Activated CD4-positive, alpha-beta memory T cell treated with anti-CD3 and anti-CD28 coated beads for 36 hours (primary cell): ENCODE measurements at places on chromosomes 13 and 19. TPM values are rescaled to one million over a fixed set of nuclear protein-coding genes. Genes with fewer than 3 reads are reported as not detected.

The RNF225 gene
- total RNA-seq: 0.31 TPM

The CEACAM7 gene
- total RNA-seq: not detected

DNA sequence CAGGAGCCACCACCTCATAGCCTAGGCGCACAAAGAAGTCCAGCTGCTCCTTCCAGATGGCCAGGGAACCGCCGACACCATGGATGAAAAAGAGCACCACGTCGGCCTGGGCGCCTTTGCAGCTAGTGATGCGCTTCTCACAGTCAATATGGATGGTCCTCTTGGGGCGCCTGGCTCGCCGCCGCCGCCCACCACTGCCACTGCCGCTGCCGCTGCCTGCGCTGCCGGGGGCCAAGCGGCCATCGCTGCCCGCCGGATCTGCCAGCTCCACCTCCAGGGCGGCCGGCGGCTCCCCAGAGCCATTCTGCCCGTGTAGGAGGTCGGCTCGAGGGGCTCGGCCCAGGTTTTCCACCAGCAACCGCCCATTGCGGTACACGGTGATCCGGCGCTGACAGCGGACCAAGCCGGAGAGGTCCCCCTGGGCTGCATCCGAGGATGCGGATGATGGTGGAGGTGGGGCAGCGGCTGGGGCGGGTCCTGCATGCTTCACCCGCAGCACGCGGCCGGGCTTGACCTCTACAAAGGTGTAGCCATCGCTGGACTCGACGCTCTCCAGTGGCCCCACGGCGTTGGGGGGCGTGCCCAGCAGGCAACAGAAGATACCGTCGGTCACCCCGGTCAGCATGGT lies 2.1 kb downstream of the ABHD8 start:
- no peak for DNase-seq

DNA sequence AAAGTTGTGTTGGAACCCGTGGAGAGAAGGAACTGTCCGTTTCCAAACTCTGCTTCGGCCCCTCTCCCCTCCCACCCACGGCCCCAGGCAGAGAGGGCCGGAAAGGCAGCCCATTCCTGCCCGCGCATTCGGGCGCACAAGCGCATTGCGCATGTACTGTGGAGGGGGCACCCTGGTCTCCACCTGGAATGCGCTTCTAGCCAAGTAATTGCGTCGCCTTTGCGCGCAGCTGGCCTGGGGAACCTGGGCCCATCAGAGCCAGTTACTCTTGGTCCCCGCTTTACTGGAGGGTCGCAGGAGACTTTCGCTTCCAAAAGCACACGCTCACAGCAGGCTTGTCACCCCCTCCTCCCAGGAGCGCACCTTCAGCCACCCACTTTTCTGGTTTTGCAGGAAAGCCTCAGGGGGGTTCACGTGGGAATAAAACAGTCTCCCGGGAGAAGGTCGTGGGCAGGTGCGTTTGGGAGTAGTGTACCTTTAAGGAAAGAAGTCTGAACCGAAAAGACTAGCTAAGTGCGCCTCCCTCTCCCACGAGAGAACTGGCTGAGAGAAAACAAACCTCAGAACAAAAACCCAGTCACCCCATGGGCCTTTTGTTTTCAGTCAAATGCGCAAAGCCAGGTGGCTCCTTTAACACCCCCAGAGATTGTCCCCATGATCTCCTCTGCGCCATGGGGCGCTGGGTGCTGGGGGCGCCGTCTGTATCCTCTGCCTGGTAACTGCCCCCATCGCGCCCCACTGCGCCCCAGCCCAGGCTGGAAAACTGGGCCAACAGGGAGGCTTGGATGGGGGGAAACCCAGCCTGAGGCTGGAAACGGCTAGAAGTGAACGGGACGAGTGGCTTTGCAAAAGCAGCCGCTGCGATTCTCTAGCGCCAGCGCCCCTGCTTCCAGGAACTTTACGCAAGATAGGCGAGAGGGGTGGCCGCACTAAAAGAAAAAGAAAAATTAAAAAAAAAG lies 28.5 kb downstream of the GSX1 start:
- DNase-seq: no peak
